Thoracic aorta endothelial cell (primary cell): ENCODE measurements at places on chromosomes 5 and 9. TPM values are rescaled to one million over a fixed set of nuclear protein-coding genes. Genes with fewer than 3 reads are reported as not detected.

Gene BTNL9
- not detected in 2 replicates for total RNA-seq

Gene SPATA31D4
- not detected in 2 replicates for total RNA-seq

Gene FAM240B
- not detected in 2 replicates for total RNA-seq

Gene BAAT
- total RNA-seq, result under 0.01 and 0.07 TPM in 2 replicates

Gene LECT2
- not detected in 2 replicates for total RNA-seq

Gene SLC27A6
- 0.07 TPM in 1 of 2 replicates, not detected in the other for total RNA-seq
